ENCODE measurements at places on chromosomes 16 and 17. TPM values are rescaled to one million over a fixed set of nuclear protein-coding genes. Genes with fewer than 3 reads are reported as not detected.
A peak's percentile ranks its signal among the peaks of the same experiment; 100 is the strongest.

- no peak for DNase-seq
Measured at GRCh38 chr17:44233582-44233981, 14.1 kb upstream of the UBTF start.

DNA sequence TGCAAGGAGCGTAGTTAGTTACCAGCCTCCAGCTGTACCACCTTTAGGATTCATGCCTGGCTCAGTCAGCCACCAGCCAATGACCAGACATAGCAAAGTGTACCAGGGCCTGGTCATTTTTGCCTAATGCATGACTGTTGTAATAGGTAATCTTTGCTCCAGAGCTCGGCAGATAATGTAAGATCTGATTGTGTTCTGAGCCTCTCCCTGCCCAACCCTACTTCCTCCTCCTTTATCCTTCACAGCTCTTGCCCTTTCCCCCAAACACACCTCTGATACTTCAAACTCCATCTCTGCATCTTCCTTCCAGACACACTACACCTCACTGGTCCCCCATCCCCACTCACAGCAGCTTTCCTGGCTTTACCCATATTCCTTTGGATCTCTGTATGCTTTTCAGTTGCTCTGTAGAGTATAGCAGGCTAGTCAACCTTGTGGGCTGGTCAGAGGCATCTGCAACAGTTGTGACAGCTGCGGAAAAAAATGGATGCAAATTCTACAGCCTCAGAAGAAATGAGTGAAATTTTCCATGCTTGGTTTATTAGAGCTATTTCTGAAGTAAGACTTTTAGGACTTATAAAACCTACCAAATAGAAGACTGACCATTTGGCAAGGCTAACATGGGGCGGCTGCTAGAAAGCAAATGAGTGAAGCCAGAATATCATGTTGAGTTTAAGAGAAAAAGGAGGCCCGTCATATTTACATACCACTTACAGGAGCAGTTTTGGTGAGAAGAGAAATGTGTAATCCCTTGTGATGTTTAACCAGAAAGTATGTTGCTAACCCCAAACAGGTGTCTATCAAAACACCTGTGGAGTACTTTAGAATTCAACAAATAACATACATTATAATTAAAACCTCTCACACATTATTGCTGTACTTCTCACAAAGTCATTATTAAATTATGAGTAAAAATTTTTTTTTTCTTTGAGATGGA is 19.9 kb upstream of the C16orf87 start:
- DNase-seq: no peak

KRTAP9-8 gene
- total RNA-seq: not detected

GAA gene
- total RNA-seq: 21.8 TPM

TMEM238L gene
- 72.4 TPM for total RNA-seq

LSM12 gene
- total RNA-seq: 31.0 TPM

FN3K gene
- 16.5 TPM for total RNA-seq

CRYBA1 gene
- total RNA-seq: not detected

GRCh38 chr17:17456251-17456650 is 20.5 kb upstream of the MED9 start:
- no peak for DNase-seq

GRCh38 chr16:65125322-65125721 is 3.5 kb upstream of the CDH11 start:
- DNase-seq: no peak

DNASE1L2 gene
- total RNA-seq: not detected

KRT24 gene
- 1.8 TPM for total RNA-seq

DNA sequence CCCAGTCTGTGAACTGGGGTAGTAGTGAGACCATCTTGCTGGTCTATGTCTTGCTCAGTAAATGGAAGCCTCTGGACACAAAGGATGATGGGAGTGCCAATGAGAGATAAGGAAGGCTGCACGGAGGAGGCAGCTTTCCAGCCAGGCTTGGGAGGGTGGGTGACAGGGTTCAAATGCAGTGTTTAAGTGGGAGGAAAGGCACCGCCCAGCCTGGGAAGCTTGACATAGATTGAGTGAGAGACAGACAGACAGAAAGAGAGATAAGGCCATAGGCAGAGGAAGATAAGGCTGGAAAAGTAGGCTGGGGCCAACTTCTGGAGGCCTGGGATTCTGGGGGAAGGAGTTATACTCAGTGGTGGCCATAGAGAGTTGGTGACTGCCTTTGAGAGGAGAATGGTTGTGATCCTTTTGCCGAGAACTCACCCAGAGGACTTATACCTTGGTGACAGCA is 7.2 kb upstream of the COL1A1 start:
- DNase-seq: no peak

CHST5 gene
- total RNA-seq: 1.1 TPM

GPR139 gene
- not detected for total RNA-seq

DNA sequence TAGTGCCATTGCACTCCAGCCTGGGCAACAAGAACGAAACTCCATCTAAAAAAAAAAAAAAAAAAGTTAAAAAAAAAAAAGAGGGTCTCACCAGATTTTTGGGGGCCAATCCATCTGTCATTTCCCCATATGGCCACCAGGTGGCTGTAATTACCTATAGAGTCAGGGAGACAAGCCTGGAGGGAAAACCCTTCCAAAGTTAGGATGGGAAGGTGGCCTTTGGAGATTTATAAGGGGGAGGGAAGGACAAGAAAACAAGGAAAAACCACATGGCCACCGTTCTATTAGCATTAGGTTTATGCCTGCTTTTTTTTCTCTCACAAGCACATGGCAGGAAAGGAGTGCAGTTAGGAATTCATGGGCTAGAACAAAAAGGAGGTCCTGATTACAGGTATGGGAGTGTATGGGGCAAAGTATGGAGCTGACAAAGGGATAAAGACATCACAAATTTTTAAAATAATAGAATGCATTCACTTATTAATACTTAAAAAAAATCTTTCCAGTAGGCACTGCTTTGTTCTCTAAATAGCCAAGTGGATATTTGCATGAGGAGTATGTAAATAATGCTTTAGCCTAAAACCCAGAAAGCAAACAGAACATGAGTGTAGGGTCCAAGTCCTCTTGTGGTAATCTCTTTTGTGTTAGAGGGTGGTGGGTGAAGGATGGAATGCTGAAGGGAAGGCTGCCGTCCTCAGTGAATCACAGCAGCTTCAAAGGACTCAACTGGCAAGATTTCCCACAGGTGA is 5.1 kb downstream of the CYB5D1 start:
- DNase-seq: peak; percentile 77

C16orf92 gene
- total RNA-seq: not detected

DNA sequence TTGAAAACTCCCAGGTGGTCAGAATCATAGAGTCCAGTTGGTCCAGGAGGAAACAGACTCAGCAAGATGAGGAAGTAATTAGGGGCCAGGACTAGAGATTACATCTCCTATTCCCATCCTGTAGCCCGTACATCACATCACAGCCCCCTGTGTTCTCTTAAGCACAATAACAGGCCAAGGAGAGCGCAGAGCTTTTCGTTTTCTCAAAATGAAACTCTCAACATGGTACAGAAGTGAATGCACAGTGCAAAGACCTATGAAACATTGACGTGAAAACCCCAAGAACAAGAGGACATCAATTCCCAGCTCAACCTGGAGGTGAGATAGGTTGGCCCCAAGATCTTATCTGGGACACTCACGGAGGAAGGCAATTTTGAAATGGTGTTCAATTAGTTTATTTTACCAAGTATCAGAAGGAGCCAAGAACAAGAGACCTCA is 9.0 kb downstream of the PIK3R5 start:
- DNase-seq: no peak

KREMEN2 gene
- not detected for total RNA-seq

DNA sequence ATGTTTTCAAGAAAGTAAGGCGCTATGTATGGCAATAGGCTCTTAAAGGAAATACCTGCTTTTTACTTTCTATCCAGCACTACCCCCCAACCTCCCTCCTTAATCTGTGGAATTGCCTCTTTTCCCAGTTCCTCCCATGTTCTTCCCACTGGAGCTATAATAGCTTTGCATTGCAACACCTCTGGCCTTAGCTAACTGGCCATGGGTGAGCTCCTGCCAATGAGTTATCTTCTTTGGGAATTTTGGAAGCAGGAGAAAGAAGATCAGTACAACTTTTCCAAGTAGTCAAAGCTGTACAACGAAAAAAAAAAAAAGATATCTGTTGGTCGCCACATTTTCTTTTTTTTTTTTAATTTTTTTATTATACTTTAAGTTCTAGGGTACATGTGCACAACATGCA is 398.0 kb downstream of the NPIPA8 start:
- DNase-seq: no peak

DNA sequence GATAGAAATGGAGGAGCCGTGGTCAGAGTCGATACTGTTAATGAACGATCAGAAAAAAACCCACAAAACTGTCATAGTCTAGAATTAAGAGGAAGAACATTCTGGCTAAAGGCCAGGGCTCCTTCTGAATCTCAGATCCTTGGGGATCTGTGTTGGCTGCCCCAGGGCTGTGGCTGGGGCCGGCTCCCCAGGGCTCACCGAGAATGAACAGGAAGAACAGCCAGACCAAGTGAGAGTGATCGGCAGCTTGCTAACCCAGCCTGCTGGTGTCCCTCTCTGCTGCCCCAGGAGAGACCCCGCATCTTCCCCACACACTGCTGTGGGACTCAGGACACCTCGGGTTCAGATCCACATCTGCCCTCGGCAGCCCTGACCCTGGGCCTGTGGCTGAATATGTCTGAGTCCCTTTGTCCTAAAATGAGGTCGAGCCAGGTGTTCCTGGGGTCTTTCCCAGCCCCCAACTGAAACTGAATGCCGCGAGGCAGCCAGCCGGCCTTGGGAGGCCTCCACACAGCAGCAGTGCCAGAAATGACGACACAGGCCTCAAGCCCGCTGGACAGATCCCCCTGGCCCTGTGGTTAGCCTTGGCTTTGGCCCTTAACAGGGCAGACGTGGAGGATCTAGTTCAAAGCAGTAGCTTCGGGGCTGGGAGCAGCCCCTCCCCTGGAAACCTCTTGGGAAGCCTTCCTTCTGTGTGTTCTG is 23.9 kb upstream of the CLEC18A start:
- no peak for DNase-seq

DNA sequence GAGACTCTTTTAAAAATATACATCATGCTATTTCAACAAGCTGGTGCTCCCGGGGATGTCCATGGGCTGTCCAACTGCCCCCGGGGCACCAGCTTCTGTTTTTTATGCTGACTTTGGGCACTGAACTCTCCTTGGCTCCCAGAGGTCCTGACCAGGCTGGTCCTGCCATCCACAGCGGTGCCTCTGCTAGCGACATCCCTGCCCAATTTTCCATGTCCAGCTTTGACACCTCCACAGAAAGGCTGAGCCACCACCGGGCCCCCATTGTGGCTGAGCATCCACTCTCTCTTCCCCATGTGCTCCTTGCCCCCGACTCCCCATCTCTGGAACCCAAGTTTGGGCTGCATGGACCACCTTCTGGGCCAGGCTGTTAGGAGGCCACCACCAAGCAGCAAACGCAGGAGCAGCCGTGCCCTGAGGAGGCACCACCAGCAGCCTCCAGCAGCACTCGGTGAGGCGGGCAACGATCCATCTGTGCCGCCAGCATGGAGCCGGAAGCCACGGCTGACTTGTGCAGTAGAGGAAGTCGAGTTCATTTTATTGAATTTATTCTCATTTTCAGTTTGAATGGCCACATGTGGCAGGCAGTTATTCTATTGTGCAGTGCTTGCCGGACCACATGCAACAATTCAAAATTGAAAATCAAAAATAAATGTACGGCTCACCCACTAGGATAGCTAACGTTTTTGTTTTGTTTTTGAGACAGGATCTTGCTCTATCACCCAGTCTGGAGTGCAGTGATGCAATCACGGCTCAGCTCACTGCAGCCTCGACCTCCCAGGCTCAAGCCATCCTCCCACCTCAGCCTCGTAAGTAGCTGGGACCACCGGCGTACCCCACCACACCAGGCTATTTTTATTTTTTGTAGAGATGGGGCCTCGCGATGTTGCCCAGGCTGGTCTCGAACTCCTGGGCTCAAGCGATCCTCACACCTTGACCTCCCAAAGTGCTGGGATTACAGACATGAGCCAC is 2.8 kb upstream of the MEAK7 start:
- no peak for DNase-seq

MAZ gene
- total RNA-seq: 865 TPM

DNA sequence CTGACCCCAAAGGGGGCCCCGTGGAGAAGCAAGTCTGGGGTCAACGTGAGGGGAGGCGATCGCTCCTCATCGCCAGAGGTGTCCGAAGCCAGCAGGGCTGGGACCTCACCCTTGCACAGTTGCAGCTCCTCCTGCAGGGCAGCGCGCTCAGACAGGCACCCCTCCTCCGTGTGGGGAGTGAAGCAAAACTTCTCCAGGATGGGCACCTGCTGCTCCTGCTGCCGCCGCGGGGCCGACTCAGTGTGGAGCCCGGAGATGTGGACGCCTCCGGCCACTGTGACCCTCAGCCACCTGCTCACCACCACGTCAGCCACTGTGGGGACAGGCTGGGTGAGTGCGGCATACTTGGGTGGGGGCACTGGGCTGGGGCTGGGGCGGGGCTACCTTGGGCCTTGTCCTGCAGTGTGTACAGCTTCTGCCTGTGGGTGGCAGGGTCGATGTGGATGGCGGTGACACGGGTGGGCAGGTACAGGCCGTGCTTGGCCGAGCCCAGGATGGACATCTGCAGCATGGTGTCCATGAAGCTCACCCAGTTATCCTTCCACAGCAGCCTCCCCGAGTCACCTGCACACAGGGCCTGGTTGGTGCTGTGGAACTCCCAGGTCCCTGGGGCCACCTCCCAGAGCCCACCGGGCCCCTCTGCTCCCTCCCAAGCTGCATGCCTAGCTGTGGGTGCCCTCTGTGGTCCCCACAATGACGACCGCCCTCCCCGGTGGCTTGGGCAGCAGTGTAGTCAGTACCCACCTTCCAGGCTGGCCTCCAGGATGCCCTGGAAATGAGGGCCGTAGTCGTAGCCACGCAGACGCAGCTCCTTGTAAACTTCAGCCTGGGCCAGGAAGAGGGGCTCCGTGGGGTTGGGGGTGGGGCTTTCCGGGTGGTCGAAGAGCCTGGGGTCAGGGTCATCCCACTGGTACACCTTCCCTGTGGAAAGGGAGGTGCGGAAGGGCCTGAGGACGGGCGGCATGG is 10.8 kb downstream of the FASN start:
- no peak for DNase-seq

GRCh38 chr17:40322358-40323315 is 13.7 kb downstream of the RARA start:
- DNase-seq: peak; percentile 94

DNA sequence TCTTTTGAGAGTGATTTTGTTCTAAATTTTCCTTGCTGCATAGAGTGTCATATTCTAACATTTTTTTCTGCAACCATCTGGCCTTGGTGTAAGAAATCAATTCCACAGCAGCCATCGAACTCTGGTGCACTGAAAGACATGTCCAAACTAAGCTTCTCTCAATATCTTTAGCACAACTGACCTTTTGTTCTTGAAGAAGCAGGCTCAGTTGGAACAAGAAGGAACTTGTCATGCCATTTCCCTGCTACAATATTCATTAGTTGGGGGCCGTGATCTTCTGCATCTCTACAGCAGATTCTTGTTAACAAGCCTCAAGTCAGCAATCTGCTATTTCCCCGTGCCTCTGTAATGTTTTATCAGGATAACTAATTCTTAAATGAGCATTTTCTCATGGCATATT is 1305.6 kb downstream of the CDH11 start:
- DNase-seq: peak; percentile 12

Measured in stomach (tissue), 19 donors.